CD4-positive, alpha-beta T cell treated with Interferon gamma for 1 hour (primary cell): ENCODE measurements at places on chromosomes 7 and 10.

DNA sequence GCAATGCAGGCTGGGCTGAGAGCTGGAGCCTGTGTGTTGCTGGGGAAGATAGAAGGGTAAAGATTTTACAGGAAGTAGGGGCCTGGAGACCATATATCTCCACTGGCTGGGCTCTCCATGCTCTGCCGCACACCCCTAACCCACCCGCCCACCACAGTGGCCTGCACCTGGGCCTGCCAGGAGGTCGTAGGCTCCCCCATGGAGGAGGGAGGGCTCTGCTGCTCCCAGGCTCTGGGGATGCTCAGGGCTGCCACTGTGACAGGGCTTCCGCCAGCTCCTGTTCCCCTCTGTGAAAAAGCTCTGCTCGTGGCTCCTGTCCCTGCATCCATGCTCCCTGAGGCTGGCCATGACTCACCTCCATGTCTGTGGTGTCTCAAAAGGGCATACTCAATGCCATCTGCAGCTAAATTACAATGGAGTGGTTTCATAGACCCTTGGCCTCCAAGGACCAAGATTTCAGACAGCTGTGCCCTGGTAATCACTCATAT, 106.0 kb downstream of the CXCL12 start:
- no peak for DNase-seq

DNA sequence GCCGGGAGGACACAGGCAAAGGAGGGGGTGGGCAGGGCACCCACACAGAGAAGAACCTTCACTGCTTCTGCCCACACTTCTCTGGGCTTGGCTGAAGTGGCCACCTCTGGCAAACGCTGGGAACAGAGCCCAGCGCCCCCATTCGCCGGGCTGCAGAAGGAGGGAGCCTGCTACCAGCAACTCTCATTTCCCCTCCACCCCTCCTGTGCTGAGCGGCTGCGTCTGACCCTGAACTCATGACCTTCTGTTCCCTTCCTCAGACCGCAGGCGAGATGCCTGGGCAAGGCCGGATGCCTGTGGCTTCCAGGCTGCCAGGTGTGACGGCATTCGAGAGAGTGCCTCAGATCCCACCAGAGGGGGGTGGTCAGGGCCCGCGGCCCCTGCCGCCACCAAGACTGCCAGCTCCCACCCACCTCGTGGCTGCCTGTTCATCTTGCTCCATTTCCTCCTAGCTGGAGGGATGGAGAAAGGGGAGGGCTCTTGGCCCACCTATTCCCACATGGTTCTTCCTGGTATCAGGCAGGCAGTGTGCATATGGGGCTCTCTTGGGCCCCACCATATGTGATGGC, 19.8 kb downstream of the DNAJB12 start:
- peak; percentile 89 for DNase-seq

- no peak for DNase-seq
Measured at GRCh38 chr7:23350466-23350865, 51.3 kb downstream of the MALSU1 start.

- no peak for DNase-seq
Measured at GRCh38 chr10:93334901-93335327, 147.2 kb downstream of the MYOF start.

DNA sequence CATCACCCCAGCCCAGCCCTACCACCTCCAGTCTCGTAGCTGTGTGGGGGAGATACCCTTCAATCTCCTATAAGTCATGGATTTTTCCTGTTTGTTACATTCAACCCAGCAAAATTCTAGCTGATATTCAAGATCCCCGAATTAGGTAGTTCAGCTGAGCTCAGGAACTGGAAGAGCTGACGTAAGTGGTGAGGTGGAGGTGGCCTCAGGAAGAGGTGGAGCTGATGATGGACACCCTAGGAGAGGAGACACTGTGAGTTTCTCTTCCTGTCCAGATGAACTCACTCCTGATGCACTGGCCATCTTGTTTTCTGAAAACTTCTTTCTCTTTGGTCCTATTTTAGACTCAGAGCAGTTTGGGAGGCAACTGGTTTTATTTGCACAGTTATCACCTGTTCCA, 90.5 kb upstream of the PITRM1 start:
- DNase-seq = no peak

DNA sequence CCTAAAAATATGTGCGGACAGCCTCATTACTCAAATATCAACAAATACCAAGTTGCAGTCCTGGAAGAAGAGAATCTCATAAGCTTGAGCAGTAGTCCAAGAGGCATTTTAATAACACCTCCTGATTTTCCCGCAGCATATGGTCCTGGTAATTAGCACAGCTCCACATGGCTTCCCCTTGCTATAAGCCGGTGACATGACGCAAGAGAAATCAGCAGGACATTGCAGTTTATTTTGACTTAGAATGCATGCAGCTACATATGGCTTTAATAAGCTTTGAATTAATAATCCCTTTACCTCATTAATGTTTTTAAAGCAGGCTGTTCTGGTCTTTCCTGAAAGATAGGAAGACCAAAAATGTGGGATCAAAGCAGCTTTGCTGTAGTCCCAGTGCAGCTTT, 137.6 kb downstream of the RAMP3 start:
- no peak for DNase-seq

DNA sequence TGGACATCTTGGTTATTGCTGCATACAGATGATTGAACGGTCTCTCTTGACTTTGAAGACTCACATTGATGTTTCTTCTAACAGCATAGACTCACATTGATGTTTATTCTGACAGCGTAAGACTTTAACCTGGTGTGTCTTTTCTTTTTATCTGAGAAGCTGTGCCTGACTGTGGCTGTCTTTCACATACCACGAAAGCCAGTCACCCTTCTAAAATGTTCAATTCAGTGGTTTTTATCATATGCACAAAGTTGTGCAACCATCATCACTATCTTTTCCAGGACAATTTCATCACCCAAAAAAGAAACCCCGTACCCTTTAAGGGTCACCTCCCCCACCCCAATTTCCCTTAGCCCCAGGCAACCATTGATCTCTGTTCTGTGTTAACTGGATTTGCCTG, 24.7 kb downstream of the CELF2 start:
- no peak for DNase-seq

DNA sequence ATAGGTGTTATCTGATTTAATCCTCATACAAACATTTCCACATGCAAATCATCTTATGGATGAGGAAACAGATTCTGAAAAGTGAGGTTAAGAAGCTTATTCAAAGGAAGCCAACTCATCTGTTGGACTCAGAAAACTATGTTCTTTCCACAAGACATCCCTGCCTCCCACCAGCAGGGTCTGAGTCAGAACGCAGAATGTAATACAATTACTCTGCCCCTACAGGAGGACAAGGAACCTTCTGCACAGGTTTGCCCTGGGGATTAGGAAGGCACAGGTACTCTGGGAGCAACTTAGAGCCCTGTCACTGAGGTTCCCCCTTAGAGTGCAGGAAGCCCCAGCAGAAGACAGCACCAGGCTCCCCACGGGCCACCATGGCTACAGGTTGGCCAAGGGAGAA, 255.7 kb downstream of the TNS3 start:
- no peak for DNase-seq

DNA sequence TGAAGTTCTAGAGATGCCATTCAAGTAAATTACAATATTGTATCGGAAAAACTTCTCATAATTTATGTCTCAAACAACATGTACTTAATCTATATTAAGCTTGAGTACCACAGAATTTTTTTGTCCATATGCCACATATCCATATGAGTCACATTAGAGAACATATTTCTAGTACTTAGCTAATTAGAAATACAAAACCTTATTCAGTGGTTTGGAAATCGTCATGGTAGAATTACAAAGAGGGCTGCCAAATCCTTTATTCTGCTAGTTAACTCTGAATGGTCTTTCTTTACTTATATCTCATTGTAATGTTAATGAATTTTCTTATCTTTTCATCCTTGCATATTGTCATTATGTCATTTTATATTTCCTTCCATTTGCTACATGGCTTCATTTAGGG, 9.0 kb upstream of the VIM start:
- DNase-seq = no peak

DNA sequence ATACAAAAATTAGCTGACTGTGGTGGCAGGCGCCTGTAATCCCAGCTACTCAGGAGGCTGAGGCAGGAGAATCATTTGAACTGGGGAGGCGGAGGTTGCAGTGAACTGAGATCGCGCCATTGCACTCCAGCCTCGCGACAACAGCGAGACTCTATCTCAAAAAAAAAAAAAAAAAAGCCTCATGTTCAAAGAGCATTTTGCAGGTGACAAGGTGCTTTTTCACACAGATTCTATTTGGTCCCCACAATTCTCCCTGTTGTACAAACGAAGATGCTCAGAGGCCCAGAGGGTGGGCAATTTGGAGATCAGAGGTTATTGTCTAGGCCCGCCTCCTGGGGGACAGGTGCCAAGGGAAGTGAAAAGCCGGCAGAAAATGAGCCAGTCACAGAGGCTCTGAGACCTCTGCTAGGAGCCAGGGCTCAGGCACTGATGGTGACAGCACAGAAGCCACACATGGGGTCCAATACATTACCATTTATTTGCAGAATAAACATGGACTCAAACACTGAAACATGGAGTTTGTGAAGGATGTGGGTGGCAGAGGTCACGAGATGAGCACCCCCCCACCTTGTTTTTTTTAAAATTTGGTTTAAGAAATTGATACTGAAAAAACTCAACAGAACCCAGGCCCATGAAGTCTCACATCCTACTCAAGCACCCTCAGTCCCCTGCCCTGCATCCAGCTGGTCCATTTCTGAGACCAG, 882 bp upstream of the GAL3ST4 start:
- peak; percentile 16 for DNase-seq

DNA sequence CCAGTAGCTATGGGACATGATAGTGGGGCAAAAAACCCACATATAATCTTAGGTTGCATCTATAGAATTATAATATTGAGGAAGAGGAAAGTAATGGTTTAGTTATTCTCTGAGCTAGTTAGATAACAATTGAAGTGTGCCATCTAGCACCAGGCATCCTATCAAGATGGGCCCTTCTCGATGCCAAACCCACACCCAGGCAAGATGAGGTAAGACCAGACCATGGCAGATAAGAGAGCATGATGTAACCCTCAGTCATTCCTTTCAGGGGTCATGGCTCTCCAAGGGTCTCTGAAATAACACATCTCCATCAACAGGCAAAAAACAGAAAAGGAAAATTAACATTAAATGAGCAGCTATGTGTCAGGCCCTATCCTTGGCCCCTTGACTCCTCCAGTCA, 128.7 kb downstream of the SH3PXD2A start:
- no peak for DNase-seq

DNA sequence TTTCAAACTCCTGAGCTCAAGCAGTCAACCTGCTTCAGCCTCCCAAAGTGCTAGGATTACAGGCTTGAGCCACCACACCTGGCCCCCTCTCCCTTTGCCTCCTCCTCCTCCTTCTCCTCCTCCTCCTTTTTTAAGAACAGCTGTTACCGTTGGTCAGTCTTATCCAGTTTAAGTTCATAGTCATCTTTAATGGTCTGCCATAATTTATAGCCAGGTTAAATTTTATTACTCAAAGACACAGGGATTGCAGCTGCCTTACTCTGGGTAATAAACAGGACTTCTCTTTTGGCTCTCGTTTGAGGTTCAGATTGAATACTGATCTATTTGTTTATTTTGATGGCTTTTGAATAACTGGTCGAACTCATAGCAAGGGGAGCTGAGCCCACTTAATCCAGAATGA, 35.2 kb downstream of the ATOH7 start:
- no peak for DNase-seq

GRCh38 chr10:46284286-46285229, 2.2 kb upstream of the ANTXRL start:
- peak; percentile 65 for DNase-seq

DNA sequence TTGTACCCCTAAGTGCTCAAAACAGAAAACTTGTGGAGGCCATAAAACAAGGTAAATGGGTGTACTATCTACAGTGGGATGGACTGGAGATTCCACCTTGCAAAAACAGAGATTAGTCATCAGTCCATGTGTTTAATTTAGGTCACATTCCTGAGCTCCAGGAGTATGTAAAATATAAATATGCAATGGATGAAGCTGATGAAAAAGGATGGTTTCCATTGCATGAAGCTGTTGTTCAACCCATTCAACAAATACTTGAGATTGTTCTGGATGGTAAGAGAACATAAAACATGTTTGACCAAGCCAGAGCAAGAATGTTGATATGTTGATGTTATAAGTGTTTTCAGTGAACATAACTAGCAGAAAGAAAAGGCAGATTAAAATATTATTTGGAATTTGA, 14.6 kb downstream of the ASB15 start:
- DNase-seq = no peak

DNA sequence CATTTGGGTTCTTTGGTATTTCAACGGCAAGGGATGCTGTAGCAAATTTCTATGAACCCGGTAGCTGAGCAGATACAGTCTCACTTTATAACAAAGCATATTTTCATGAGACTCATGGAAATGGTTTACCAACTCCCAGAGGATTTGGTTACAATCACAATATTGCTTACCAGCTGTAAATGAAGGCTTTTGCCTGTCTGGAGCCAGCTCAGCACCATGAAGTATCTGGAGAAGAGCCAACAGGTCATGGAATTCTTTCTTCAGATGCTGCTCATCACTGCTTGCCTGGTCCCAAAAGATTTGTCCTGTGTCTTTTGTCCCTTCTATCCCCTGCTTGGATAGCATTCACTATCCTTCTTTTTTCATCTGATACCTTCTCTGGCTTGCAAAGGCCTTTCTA, 316.9 kb upstream of the PHYHIPL start:
- DNase-seq = no peak

GRCh38 chr7:27172823-27173510, 1.2 kb downstream of the HOXA10 start:
- no peak for DNase-seq

DNA sequence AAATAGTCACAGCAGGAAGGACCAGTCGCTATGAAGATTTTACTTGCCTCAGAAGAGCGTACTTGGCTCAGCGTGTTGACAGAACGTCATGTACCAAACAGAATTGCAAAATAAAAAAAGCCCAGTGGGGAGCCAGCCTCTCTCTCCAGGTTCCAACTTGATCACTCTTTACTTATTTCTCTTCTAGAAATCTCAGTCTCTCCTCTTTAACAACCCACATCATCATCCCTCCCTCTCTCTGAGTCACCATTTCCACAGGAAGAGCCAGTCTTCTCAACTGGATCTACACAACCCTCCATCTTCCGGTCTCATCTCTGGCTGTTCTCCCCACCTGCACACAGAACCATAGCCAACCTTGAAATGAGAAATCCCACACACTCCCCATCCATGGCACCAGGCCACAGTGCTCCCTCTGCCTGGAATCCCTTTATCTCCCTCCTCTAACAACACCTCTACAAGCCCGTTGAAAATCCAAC, 718.3 kb downstream of the GRID1 start:
- no peak for DNase-seq

- no peak for DNase-seq
Measured at GRCh38 chr7:82740246-82740848, 296.8 kb upstream of the CACNA2D1 start.

- no peak for DNase-seq
Measured at GRCh38 chr10:125441151-125441550, 241.8 kb downstream of the TEX36 start.

DNA sequence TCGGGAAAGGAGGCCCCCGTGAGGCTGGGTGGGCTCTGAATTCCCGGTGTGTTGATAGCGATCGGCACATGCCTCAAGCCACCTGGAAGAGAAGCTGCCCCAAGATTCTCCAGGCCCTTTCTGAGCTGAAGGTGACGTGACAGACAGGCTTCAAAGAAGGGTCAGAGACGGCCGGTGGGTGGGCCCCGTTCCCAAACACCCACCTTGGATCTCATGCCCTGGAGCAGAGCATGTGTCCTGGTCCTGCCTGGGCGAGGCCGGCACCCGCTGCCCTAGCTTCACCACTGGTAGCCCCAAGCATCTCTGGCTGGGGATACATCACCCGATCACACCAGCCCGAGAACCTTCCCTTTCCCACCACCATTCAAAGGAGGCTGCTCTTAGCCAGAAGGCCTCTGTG, 399.0 kb downstream of the DNAJB6 start:
- DNase-seq = no peak
